ENCODE measurements at places on chromosomes 6 and 20.

GRCh38 chr6:137740967-137741761 is 125.9 kb upstream of the TNFAIP3 start:
- no peak for DNase-seq

GRCh38 chr6:84953111-84953755 is 188.8 kb upstream of the TBX18 start:
- no peak for DNase-seq

DNA sequence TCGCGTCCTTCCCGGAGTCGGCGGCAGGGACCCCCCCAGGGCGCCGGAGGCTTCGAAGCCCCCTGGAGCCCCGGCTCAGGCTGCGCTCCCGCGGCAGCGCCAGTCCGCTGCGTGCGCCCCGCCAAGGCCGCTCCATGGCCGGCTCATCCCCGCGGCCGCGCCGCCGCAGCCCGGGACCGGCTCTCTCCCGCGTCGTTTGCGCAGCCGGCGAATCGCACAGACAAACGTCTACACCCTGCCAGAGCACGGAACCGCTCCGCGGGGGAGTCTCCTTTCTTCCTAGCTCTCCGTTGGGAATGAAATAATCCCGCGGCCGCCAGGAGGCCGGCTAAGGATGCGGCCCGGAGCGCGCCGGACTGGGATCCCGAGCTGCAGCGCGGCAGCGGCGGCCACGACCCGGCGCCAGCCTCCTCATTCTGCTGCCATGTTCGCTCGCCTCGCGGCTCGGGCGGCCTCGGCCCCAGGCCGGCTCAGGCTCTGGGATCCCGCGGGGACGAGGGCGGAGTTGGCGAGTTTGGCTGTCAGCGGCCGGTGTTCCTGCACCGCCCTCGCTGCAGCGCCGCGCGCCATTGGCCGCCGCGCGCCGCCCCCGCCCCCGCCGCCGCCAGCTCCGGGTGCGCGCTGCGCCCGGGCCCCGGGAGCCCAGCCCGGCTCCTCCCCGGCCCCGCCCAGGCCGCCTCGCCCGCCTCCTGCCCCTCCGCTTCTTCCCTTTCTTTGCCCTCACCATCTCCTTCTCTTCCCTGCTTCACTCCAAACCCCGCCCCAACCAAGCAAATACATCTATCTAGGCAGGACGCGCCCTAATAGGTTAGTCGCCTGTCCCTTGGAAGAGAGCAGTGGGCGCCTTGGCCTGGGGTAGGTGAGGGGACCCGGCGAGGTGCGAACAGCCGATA is at the start of gene GFOD1:
Gene GFOD1 (minus strand): TSS at position 479 of the 893 bp plus-strand sequence. CDS start 710 bp downstream, outside the sequence.
- DNase-seq: peak; percentile 95

DNA sequence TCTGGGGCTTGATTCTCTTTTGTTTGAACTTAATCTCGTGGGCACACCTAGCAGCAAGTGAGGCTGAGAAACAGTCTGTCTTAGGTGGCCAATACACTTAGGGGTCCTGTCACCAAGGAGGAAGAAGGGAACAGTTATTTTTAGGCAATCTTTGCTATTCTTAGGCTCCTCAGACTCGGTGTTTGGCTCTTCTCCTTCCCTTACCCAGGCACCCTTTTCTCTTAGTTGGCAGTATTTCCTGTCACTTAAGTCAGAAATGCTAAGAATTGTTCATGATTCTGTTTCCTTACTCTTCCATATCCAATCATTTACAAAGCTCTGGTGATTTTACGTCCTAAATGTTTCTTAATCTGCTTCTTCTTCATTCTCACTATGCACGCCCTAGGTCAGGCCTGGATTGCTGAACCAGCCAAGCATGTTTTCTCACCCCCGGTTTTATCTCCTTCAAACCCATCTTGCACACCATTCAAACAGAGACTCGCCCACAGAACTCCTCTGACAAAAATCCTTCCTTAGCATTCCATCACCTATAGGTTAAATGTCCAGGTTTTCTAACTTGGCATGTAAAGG is 45.2 kb upstream of the TMEM217 start:
- no peak for DNase-seq

DNA sequence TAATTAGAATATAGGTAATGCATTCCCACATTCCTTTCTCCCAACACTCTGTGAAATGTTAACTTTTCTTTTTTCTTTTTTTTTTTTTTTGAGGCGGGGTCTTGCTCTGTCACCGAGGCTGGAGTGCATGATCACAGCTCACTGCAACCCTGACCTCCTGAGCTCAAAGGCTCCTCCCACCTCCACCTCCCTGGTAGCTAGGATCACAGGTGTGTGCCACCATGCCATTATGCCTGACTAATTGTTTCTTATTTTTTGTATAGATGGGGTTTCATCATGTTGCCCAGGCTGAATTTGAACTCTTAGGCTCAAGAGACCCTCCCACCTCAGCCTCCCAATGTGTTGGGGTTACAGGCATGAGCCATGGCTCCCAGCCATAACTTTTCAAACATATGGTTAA is 135.7 kb upstream of the SHLD1 start:
- no peak for DNase-seq

GRCh38 chr6:102051001-102051400 is 657.5 kb downstream of the GRIK2 start:
- no peak for DNase-seq

DNA sequence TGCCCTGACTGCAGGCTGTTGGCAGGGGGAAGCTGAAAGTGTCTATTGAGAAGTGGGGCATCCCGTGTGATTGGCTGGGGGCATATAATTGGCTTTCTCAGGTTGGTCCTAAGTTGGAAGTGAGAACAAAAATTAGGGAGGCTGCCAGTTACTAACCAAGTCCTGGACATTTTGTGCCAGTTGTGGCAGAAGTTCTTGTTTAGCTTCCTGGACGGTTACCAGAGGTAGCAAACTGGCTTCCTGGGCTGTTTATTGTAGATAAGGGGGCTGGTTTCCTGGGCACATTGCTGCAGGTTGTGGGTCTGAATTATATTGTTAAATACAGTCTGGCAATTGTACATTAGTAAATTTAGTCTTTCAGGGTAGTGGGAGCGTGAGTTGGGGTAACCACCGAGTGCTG is 50.6 kb upstream of the SLC2A12 start:
- DNase-seq: no peak

GRCh38 chr6:137745321-137745720 is 121.7 kb upstream of the TNFAIP3 start:
- DNase-seq: no peak

DNA sequence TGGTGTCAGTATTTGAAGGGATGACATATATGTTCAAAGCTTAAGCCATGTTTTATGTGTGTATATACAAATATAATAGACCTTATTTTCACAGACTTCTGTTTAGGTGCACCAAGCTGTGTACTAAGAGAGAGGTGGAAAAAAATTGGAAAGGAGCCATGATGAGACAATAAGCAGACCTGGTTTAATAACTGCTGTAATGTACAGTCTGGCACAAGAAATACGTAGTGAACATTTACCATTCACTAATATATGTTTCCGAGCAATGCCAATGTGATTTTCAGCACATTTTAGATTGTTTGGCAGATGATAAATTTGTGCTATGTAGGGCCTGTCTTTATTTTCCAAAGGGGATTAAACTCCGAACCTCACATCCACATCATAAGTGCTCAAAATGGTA is 116.3 kb downstream of the KHDC1L start:
- no peak for DNase-seq

GRCh38 chr20:51379601-51380341 is 162.7 kb downstream of the NFATC2 start:
- DNase-seq: no peak

- no peak for DNase-seq
These were observed 12.4 kb downstream of the MAFB start for GRCh38 chr20:40676491-40677269.

DNA sequence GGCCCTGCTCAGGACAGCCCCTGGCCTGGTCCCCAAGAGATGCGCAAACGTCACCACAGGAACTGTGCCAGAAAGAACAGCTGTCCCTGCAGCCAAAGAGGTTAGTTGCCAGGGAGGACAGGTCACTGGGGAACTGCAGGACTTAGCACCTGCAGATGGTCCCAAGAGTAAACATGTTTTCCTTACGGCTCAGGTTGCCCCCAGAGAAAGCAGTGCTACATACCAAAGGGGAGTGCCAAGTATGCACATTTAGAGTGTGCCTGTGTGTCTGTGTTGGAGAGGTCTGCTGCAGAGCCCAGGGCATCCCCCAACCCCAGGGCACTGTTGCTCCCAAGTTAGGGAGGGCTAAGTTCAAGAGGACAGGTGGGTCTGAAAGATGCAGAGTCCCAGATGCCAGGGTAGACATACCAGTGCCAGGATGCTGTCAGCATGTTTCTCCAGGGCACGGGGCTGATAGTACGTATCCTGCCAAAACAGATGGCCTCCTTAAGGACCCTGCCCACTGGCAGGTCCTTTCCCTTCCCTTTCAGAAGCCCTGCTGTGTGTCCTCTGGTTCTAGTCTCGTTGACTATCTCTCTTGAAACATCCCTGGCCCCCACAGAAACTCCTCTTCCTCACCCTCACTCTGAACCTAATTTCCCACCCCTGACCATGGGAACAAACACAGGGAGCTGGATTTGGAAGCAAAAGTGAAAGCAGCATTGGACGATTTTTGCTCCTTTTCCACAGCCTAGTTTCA is 1.3 kb downstream of the ABHD16A start:
- DNase-seq: peak; percentile 58

DNA sequence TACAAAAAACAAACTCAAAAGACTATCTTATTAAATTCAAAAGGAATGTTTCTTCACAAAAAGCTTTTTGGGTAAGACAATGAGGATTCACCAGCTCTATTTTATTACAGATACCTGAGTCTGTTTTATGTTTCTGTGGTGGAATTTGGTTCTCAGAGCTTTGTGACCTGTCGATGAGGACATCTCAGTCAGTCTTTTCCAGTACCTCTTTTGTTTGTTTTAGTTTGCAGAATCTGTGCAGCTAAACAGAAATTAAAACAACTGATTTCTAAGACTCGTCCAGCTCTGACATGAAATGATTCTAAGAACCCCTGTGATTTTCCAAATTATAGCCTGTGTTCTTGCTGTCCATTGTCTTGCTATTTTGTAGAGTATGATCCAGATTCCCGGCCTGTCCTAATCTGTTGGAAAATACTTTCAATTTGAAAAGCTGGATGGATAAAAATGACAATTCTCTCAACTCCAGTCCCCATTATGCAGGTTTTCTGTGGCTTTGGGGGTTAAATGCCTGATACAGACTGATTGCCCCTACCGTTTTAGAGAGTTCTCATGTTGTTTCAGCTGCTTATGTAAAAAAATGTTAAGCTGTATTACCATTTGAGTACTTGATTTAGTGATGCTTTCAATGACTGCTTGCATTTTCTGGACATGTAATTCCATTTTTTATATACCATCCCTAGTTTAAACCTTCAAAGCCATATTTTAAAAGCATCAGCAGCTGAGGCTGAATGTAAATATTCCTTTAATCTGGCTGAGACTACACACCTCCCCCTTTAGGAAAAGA is 94.2 kb upstream of the TAB2 start:
- no peak for DNase-seq

DNA sequence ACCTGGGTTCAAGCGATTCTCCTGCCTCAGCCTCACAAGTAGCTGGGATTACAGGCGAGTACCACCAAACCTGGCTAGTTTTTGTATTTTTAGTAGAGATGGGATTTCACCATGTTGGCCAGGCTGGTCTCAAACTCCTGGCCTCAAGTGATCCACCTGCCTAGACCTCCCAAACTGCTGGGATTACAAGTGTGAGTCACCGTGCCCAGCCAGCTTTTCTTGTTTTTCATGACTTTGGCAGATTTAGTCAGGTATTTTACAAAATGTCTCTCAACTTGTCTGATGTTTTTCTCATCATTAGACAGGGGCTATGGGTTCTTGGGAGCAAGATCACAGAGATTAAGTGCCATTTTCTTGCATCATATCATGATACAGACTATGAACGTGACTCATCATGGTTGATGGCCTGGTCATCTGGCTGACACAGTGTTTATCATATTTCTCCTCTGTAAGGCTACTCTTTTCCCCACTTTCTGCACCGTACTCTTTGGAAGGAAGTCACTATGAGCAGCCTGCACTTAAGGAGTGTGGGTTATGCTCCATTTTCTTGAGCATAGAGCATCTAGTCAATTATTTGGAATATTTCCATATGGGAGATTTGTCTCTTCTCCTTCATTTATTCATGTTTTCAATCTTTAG is 67.8 kb downstream of the RNF182 start:
- DNase-seq: no peak

Measured in Right ventricle myocardium superior (tissue), 1 donor.